GM20000 (cell line): ENCODE measurements at places on chromosomes 1 and 21.

DNA sequence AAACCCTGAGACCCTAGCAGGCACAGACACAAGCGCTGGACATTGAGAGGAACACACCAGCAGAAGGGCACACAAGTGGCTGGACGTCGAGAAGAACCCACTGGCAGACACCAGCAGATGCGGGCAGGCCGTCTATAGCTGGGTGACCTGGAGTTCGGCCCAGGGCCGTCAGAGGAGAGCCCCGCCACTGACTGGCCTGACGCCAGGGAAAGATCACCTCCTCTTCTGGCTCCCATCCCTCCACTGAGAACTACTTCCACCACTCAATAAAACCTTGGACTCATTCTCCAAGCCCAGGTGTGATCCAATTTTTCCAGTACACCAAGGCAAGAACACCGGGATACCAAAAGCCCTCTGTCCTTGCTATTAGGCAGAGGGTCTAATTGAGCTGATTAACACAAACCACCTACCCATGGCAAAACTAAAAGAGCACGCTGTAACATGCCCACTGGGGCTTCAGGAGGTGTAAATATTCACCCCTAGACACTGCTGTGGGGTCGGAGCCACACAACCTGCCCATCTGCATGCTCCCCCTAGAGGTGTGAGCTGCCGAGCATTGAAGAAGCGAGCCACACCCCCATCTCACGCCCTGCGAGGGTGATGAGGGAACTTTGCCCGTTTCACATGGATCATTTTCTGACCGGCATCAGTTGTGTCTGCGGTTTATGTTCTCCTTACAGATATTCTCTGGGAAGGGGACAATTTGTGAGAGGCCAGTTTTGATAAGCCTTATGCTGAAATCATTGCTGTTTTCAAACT lies 104.8 kb downstream of the HLX start:
- DNase-seq, result no peak

DNA sequence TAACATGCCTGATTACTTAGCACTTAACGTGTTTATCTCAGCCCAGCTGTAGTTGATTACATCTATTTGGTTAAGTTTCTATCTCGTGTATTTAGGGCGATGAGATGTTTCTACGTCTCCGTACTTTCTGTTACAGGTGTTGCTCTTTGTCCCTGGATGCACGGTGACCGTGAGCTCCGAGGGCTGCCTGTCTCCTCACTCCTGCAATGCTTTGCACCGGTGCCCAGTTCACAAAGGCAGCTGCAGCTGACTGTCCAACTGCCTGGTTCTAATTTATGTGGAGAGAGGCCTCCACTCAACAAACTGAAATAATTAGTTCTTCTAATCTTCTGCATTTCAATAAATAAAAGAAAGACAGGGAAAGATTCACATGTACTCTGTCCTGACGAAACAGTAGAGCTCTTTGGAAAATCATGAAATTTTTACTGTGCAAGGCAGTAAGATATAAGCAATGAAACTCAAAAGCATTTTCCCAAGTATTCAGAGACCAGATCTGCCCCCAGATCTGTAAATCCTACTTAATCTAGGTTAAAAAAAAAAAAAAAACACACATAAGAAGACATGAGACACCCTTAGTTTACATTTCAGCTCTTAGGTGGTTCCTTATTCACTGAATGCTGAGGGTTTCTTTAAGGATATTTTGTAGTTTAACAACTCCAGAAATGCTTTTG lies 108.2 kb downstream of the TGFBR3 start:
- DNase-seq, result no peak

GRCh38 chr21:28540514-28540913 lies 452.2 kb downstream of the LTN1 start:
- DNase-seq, result no peak

- DNase-seq, result no peak
Observed at GRCh38 chr1:177615251-177615650, 354.6 kb downstream of the SEC16B start.
